Pericardium fibroblast (primary cell): ENCODE measurements at places on chromosomes 12 and 14. TPM values are rescaled to one million over a fixed set of nuclear protein-coding genes. Genes with fewer than 3 reads are reported as not detected.

ADGRD1 gene
- 18.2 and 22.0 TPM in 2 replicates for total RNA-seq

LGR5 gene
- total RNA-seq: under 0.01 and 0.68 TPM in 2 replicates

SPTLC2 gene
- total RNA-seq: 13.1 and 15.3 TPM in 2 replicates

VDR gene
- 6.4 and 9.1 TPM in 2 replicates for total RNA-seq

PIANP gene
- 0.12 TPM in 1 of 2 replicates, not detected in the other for total RNA-seq

RIPK3 gene
- total RNA-seq: 0.35 and 0.51 TPM in 2 replicates

IFNG-AS1 gene
- total RNA-seq: not detected in 2 replicates

MSI1 gene
- total RNA-seq: not detected in 2 replicates

PSME2 gene
- 48.4 and 65.5 TPM in 2 replicates for total RNA-seq

DHH gene
- not detected in 2 replicates for total RNA-seq

C12orf50 gene
- not detected in 2 replicates for total RNA-seq

GLIPR1L1 gene
- total RNA-seq: not detected in 2 replicates

ANKRD33 gene
- not detected in 2 replicates for total RNA-seq

ACSM4 gene
- total RNA-seq: not detected in 2 replicates

PDZRN4 gene
- not detected in 2 replicates for total RNA-seq

NKX2-8 gene
- not detected in 2 replicates for total RNA-seq
